ENCODE measurements at places on chromosomes 1 and 21. TPM values are rescaled to one million over a fixed set of nuclear protein-coding genes. Genes with fewer than 3 reads are reported as not detected.

- DNase-seq: no peak
- H3K4me3 ChIP-seq: no peak overlapping the region
- H3K4me1 ChIP-seq: no peaks in the 10 kb centered on the region
- no peak overlapping the region for H3K27ac ChIP-seq
Measured at GRCh38 chr21:41133874-41134522, 34.0 kb upstream of the BACE2 start.

GRCh38 chr1:201420608-201421002, 925 bp downstream of the TNNI1 start:
- H3K4me1 ChIP-seq: peaks cover 7% of the 10 kb centered on the region
- no peak overlapping the region for H3K4me3 ChIP-seq
- no peak overlapping the region for H3K27ac ChIP-seq
- H3K36me3 ChIP-seq: no peaks in the 10 kb centered on the region
- DNase-seq: no peak
- H3K27me3 ChIP-seq: no peaks in the 10 kb centered on the region

DNA sequence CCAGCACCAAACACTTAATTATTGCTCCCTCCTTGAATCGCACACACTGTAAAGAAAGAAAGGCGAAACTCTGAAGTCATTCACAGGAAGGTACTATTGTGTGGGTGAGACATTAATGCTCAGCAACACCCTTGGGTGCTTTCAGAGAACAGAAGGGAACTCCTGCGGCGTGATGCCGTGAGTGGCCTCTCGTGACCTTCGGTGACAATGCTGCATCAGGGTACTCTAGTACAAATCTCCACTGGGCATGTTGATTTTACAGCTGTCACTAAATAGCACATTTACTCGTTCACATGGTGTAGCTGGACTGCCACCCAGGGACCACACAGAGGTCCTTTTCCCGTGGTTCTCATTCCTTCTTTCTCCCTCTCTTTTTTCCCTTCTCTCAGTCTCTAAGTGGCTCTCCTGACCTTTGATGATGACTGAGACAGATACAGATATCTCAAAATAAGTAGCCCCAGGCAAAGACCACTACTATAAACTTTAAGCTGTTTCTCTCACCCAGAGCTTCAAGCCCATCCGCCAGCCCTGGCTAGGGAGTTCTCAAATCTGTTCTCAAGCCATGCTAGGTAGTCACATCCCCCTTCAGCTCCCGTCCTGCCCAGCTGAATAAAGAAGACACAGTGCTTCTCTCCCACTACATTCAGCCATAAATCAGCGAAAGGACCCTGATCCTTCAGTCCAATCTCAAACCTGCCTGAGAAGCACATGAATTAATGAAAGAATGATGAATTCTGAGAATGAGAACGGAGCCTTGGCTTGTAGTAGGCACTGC, 223.4 kb upstream of the FMN2 start:
- no peaks in the 10 kb centered on the region for H3K36me3 ChIP-seq
- DNase-seq: no peak
- H3K4me3 ChIP-seq: no peak overlapping the region
- H3K27ac ChIP-seq: no peak overlapping the region
- no peaks in the 10 kb centered on the region for H3K4me1 ChIP-seq

GRCh38 chr1:49424782-49425181, 599.0 kb downstream of the AGBL4 start:
- no peaks in the 10 kb centered on the region for H3K27me3 ChIP-seq
- no peaks in the 10 kb centered on the region for H3K4me1 ChIP-seq
- H3K36me3 ChIP-seq: no peaks in the 10 kb centered on the region
- no peak overlapping the region for H3K27ac ChIP-seq
- H3K4me3 ChIP-seq: no peak overlapping the region
- DNase-seq: no peak

GRCh38 chr1:187313115-187313514, 484.4 kb downstream of the PLA2G4A start:
- no peak for DNase-seq
- no peak overlapping the region for H3K4me3 ChIP-seq
- H3K36me3 ChIP-seq: no peaks in the 10 kb centered on the region
- H3K27me3 ChIP-seq: no peaks in the 10 kb centered on the region
- no peaks in the 10 kb centered on the region for H3K4me1 ChIP-seq

DNA sequence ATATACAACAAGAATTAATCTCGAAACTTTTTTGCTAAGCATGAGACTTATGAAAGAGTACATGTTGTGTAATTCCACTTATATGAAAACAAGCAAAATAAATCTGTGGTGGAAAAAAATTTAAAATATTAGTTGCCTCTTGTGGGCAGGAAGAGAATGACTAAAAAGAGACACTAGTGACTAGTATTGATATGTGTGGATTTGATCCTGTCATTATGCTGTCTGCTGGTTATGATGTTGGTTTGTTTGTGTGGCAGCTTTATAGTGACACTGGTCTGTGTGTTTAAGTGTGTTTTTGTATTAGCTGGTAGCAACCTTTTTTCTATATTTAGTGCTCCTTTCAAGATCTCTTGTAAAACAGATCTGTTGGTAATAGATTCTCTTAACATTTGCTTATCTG, 267.8 kb upstream of the NRIP1 start:
- no peak for DNase-seq
- H3K27me3 ChIP-seq: no peaks in the 10 kb centered on the region
- H3K36me3 ChIP-seq: no peaks in the 10 kb centered on the region
- H3K27ac ChIP-seq: no peak overlapping the region
- H3K4me3 ChIP-seq: no peak overlapping the region

GRCh38 chr1:31571340-31572295, 4.7 kb upstream of the TINAGL1 start:
- no peaks in the 10 kb centered on the region for H3K36me3 ChIP-seq
- H3K27me3 ChIP-seq: no peaks in the 10 kb centered on the region
- no peak overlapping the region for H3K4me3 ChIP-seq

DNA sequence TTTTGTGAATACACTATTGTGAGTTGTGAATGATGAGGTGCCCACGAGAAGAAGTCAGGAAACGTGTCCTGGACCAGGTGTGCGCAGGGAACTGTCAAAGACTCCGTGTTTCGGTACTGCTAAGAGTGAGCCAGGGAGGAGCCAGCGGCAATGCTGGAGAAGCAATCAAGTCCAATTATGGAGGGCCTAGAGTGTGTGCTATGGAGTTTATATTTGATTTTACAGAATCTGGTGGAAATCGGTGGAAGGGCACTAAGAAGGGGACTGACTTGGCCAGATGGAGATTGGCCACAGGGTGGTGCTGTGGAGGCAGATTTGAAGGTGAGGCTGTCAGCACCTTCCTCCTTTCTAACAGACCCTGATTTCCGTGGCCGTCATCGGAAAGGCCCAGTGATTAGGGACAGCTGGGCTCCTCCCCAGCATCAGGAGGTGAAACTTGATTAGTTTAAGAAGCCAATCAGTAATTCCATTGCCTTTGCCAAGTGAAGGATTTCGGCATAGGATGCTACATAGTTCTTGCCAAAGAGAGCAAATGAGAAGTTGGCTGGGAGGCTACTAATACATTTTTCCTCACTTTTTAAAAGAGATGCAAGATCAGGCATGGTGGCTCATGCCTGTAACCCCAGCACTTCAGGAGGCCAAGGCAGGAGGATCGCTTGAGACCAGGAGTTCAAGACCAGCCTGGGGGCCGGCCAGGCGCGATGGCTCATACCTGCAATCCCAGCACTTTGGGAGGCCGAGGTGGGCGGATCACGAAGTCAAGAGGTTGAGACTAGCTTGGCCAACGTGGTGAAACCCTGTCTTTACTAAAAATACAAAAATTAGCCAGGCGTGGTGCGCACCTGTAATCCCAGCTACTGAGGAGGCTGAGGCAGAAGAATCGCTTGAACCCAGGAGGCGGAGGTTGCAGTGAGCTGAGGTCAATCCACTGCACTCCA, 7.0 kb downstream of the PTCH2 start:
- no peaks in the 10 kb centered on the region for H3K27me3 ChIP-seq
- H3K27ac ChIP-seq: no peak overlapping the region

DNA sequence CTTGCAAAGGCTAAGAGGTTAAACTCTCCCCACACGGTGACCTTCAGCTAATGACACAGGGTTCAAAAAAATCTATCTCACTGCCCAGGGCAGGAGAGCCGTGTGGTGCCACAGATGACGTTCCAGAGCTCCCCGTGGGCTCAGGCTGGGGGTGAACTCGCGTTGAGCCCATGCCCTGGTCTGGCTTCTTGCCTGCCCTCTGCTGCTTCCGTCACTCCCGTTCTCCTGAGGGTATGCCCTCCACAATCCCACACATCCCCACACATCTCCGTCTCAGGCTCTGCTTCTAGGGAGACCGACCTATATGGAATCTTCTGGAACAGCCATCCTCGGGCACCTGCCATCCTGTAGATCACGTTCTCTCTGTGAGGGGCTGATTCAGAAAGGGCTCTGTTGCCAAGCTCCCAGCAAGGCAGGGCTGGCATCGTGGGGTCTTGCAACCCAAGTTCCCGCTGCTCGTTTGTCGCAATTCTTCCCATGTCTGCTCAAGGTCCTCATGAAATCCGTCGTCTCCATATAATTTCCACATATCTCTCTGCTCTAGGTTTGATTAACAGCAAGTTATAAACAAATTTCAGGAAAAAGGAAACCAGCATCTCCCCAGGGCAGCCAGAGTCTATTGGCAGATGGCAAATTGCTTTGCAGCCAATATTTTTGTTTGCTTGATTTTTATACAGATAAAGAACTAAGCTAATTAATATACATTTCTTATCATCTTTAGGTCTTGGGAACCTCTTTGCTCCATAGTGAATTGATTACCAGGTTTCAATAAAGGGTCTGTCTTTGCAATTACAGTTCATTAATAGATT, 278.2 kb downstream of the PTPRU start:
- H3K4me1 ChIP-seq: no peaks in the 10 kb centered on the region
- H3K36me3 ChIP-seq: no peaks in the 10 kb centered on the region
- no peaks in the 10 kb centered on the region for H3K27me3 ChIP-seq
- no peak for DNase-seq
- no peak overlapping the region for H3K4me3 ChIP-seq

DNA sequence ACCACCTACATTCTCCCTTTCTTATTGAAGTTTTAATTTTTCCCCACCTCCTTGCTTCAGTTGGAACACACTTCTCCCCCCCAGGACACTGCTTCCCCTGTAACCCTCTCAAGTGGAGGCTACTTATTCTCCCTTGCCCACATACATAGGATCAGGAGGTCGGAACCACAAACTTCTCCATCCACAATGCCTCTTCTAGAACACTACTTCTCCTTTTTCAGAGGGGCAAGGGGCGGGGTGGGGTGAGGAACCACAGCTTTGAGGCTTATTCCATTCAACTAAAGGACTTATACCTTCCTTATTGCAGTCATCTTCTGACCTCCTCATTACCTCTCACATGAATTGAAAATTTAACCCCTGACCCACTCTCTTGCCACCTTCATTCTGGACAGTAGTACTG, 81.3 kb downstream of the NEK7 start:
- no peaks in the 10 kb centered on the region for H3K4me1 ChIP-seq
- H3K27me3 ChIP-seq: no peaks in the 10 kb centered on the region
- H3K27ac ChIP-seq: no peak overlapping the region
- no peaks in the 10 kb centered on the region for H3K36me3 ChIP-seq

GRCh38 chr1:14875524-14876509, 277.3 kb downstream of the KAZN start:
- no peaks in the 10 kb centered on the region for H3K4me1 ChIP-seq
- H3K36me3 ChIP-seq: no peaks in the 10 kb centered on the region
- no peaks in the 10 kb centered on the region for H3K27me3 ChIP-seq

GRCh38 chr1:172533513-172534151, 682 bp downstream of the SUCO start:
- H3K4me1 ChIP-seq: peaks cover 32% of the 10 kb centered on the region
- peak overlapping the region; percentile 84 for H3K27ac ChIP-seq
- peak overlapping the region; percentile 64 for H3K4me3 ChIP-seq
- no peaks in the 10 kb centered on the region for H3K36me3 ChIP-seq
- H3K27me3 ChIP-seq: no peaks in the 10 kb centered on the region
- no peak for DNase-seq

DNA sequence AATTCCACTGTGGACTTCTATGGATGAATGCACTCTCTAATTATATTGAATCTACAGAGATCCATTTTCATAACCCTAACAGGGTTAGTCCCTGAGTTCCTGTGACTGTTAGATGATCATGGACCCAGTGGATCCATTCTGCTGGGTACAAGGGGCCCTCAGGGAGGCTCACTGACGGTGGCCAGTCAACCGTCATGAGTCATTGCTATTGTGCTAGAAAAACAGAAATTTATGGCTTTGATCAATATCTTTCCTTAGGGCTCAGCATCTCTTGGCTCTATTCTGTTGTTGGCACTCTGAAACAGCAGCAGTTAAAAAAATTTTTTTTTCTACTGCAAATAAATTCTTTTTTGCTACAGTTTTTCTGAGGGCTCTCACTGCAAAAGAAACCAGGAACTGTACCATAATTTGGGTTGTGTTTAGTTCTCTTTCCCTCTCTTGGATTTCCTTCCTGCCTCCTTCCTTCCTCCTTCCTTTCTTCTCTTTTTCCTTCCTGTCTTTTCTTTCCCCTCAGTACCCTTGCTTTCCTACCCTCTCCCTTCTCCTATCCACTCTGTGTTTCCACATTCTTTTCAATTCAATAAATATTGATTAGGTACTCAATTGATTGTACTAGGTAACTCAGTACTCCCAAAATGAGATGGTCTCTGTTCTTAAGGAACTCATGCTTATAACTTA, 49.5 kb downstream of the UTP25 start:
- DNase-seq: no peak
- H3K27me3 ChIP-seq: no peaks in the 10 kb centered on the region
- no peaks in the 10 kb centered on the region for H3K36me3 ChIP-seq

GRCh38 chr1:13766592-13767564, 66.9 kb downstream of the PRDM2 start:
- H3K4me1 ChIP-seq: peaks cover 14% of the 10 kb centered on the region
- H3K27me3 ChIP-seq: no peaks in the 10 kb centered on the region
- DNase-seq: no peak
- no peak overlapping the region for H3K27ac ChIP-seq
- no peaks in the 10 kb centered on the region for H3K36me3 ChIP-seq

GRCh38 chr1:116259663-116260062, 113.4 kb upstream of the ATP1A1 start:
- no peaks in the 10 kb centered on the region for H3K4me1 ChIP-seq
- no peak for DNase-seq
- H3K27ac ChIP-seq: no peak overlapping the region
- no peak overlapping the region for H3K4me3 ChIP-seq

GRCh38 chr1:15578921-15579682, 5.7 kb downstream of the AGMAT start:
- no peaks in the 10 kb centered on the region for H3K27me3 ChIP-seq
- no peak overlapping the region for H3K4me3 ChIP-seq
- no peak overlapping the region for H3K27ac ChIP-seq
- no peak for DNase-seq
- no peaks in the 10 kb centered on the region for H3K4me1 ChIP-seq

FCAMR gene
- not detected for total RNA-seq

ZSWIM5 gene
- 0.49 TPM for total RNA-seq

ARMH1 gene
- total RNA-seq: not detected

TPRG1L gene
- 43.9 TPM for total RNA-seq
